Stimulated activated CD8-positive, alpha-beta memory T cell treated with anti-CD3 and anti-CD28 coated beads, Interleukin-7, amount 100 ng/mL, for 1 hour (primary cell): ENCODE measurements at places on chromosomes 11 and 22.

DNA sequence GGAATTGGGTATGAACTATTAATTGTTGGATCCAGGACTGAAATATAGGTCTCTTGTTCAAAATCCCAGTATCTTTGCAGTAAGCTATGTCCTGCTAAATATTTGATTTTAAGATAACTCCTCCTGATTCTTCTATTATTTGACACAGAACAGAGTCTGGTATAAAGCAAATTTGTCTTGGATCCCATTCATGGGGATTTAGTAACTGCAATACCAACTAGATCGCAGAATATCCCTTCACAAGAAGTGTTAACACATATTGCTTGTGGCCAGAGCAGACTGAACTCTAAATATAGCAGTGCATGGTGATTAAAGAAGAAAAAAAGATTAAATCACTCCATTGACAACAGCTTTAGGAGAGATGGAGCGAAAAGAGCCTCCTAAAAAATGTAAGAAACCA is 68.2 kb upstream of the ARHGAP42 start:
- no peak for DNase-seq

DNA sequence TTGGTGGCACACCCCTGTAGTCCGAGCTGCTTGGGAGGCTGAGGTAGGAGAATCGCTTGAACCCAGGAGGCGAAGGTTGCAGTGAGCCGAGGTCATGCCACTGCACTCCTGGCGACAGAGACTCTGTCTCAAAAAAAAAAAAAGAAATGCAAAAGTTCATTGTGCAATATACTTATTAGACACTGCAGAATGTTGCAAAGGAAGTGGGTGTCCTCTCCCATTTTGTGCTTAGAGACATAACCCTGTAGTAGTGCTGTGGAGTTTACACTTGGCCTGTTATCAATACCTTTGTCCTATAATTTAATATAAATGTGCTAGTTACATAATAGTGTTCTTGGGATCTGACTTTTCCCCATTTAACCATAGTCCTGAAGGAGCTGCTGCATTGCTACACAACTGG is 9.4 kb downstream of the BCL2L13 start:
- no peak for DNase-seq

DNA sequence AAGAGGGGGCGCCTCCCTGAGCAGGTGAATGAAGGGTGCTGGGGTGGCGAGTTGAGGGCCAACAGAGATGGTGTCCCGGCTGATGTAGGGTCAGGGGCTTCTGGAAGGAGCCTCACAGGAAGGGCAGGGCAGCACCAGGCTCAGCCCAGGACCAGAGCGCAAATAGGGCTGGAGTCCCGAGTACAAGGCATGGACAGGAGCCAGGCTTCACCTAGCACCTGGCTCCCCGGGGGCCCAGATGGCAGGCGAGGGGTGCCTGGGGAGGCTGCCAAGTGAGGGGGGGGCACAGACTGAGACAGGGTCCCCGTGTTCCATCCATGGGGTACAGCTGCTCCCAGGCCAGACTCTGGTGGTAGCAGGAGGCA is 105.8 kb downstream of the KCNQ1 start:
- no peak for DNase-seq

GRCh38 chr11:131540676-131541075 is 170.3 kb downstream of the NTM start:
- no peak for DNase-seq

DNA sequence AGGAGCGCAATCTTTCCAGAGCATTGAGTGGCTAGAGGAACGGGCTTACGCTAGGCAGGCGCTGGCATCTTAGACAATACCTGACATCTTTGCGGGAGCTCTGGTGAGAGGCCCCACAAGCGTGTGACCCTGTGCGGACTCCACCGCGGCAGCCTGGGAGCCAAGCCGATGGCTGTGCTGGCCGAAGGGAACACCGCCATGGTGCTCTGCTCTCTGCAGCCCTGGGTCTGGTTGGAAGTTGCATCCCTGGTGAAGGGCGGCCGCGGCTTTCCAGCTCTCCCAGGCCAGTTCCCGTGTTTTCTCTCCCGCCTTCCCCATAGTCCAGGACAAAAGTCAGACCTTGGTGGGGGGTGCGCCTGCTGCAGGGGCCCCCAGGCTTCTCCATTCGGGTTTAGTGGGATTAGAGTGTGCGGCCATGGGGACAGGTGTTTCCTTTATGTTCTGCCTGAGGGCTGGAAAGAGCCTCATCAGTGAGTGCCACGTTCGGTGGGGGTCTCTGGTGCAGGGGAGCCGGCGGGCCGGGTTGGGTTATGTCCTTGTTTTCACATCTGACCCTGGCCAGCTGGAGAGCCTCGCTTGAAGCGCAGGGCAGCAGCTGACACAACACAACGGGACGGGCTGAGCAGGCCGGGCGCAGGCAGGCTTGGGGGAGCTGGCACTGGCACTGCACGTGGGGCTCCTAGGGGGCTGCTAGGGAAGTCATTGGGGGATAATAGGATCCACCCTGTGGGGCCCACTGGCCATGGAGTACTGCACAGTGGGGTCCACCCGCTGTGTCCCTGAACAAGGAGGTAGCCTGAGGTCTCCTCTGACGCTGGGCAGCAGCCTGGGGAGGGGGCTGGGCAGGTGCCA is 94.8 kb downstream of the KCNQ1 start:
- DNase-seq = no peak
